ENCODE measurements at places on chromosomes 2 and 18.

DNA sequence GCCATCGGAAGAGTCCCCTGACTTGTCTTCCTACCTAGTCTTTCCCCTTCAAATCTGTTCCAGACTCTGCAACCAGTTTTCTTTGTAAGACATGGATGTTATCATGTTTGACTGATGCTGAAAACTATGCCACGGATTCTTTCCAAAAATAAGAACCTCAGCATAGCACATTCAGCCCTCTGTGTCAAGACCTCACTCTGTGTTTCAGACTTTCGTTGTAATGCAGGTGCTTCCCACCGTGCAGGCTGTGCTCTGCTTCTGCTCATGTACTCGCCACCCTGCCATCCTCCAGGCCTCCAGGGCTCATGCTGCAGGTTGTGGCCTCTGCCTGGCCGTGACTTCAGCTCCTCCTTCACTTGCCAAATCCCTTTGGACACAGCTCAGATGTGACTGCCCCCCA lies 347.0 kb upstream of the RAB12 start:
- no peak for DNase-seq

GRCh38 chr2:112482309-112483041 lies 519 bp downstream of the TTL start:
- no peak for DNase-seq

GRCh38 chr2:29744976-29745375 lies 176.4 kb downstream of the ALK start:
- no peak for DNase-seq

DNA sequence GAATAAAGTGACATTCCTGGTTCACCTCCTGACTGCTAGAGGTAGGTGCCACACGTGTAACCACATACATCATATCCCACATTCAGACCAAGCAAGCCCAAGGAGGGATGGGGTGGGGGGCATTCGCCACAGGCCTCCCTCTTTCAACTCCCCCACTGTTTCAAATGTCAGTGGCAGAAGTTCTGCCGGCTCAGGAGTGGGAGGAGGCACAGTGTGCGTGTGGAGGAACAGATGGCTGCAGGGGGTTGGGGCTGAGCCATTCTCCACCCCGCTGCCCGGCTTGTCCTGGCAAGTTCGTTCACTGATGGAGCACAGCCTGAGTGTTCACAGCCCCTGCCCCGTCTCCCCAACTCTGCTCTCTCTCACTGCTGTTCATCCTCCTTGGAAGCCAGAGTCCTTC lies 75.4 kb upstream of the TANC1 start:
- no peak for DNase-seq

- DNase-seq, result no peak
Observed at GRCh38 chr2:144465749-144466148, 54.2 kb downstream of the ZEB2 start.

DNA sequence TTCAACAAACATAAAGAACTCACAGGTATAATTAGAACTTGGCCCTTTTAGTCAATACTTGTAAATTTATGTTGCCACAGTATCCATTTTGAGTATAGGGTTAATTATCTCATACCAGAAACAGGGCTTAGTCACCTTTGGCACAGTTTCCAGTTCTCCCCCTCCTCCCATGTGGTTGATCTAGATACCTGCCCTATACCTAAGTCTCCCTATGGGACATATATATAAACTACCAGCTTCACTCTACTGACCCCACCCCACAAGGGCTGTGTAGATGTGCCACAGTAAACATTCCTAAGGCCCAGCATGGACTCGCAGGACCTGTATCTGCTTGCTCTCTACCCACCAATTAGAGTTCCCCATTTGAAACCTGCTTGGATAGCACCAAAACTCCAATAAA lies 371.7 kb upstream of the RND3 start:
- DNase-seq, result no peak

- DNase-seq, result peak; percentile 9
Observed at GRCh38 chr2:200681697-200682096, 95.9 kb downstream of the AOX1 start.

- DNase-seq, result peak; percentile 93
Observed at GRCh38 chr2:12317814-12318426, 398.8 kb upstream of the TRIB2 start.

DNA sequence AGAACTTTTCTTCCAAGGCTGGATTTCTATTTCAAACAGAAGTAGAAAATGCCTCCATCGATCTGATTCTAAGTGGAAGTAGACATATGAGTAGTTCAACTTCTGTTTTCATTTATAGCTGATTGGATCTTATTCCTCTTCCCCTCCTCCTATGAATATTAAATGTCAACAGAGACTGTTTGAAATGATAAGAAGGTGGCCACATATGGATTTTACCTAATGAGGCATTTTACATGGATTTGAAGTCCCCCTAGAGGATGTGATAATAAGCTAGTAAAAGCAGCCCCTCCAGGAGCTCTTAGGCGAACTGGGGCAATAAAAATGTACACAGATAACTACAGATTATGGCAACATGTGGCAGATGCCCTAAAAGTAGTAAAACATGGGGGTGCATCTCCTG lies 71.0 kb downstream of the UPP2 start:
- DNase-seq, result no peak

DNA sequence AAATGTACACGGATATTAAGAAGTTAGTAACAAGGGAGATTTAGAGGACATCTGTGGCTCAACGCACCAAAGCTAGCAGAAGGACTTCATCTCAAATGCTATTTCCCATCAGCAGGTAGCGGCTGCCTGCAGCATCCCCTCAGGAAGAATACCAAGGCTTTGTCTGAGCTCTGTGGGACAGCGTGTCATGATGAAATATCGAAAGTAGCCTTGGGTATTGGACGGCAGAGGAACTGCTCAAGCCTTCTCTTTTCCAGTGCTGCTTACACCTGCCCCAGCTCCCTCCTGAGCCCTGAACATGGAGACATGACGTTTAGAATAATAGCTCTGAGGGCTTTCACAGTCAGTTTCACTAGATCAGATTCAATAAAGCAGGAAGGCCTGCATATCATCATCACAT lies 241.6 kb downstream of the SUCLG1 start:
- no peak for DNase-seq

GRCh38 chr2:71859211-71859847 lies 288.3 kb downstream of the CYP26B1 start:
- DNase-seq, result no peak

- DNase-seq, result peak; percentile 75
Observed at GRCh38 chr2:53129851-53130250, 637.8 kb upstream of the CHAC2 start.

GRCh38 chr2:26580151-26580550 lies 61.0 kb downstream of the CIB4 start:
- no peak for DNase-seq

- no peak for DNase-seq
Observed at GRCh38 chr2:172087780-172088244, 2.5 kb downstream of the DLX1 start.

- DNase-seq, result peak; percentile 44
Observed at GRCh38 chr2:110106642-110107041, 9.0 kb downstream of the MALL start.

DNA sequence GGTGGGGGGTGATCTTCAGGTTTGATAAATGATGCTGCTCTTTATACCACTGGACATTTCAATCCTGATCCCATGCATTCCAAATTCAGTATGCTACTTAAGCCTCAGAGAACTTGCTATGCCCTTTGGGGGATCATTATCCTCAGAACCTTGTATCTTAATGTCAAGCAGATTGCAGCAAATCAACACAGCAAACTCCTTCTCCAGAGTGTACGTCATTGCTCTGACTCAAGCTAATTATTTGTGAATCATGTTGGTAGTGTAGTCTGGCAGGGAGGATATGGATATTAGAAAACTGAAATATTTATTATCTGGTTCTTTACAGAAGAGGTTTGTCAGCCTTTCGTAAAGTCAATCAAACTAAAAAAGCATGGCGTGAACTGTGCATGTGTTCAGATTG lies 562.5 kb upstream of the FAM98A start:
- DNase-seq, result no peak

GRCh38 chr2:239730897-239731296 lies 294.2 kb downstream of the NDUFA10 start:
- no peak for DNase-seq

- DNase-seq, result no peak
Observed at GRCh38 chr2:37550190-37550589, 121.3 kb downstream of the CDC42EP3 start.

- DNase-seq, result no peak
Observed at GRCh38 chr2:109647636-109648035, 33.5 kb downstream of the SOWAHC start.

DNA sequence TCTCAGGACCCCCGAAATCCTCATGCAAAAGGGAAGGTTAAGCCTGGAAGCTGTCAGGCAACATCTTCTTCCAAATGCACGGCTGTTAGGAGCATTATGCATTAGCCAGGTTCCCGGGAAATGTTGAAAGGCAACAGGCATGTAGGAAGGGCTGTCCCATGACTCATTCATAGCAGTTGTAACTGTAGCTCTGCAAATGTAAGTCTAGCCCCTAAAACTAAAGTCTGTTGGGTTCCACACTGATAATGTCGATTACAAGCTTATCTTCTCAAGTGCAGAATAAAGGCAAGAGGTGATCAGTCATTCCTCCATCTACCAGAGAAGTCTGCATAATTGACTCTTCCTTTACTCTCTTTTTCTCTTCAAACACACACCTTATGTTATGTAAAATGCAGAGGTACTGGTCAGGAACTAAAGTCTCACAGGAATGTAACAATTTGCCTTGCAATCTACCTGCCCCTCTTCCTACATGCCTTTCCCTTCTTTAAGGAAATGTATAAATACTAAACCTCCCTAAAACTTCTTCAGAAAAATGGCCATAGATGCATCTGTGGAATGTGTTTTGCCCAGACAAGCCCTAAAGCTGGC lies 99.8 kb downstream of the AKAIN1 start:
- no peak for DNase-seq

DNA sequence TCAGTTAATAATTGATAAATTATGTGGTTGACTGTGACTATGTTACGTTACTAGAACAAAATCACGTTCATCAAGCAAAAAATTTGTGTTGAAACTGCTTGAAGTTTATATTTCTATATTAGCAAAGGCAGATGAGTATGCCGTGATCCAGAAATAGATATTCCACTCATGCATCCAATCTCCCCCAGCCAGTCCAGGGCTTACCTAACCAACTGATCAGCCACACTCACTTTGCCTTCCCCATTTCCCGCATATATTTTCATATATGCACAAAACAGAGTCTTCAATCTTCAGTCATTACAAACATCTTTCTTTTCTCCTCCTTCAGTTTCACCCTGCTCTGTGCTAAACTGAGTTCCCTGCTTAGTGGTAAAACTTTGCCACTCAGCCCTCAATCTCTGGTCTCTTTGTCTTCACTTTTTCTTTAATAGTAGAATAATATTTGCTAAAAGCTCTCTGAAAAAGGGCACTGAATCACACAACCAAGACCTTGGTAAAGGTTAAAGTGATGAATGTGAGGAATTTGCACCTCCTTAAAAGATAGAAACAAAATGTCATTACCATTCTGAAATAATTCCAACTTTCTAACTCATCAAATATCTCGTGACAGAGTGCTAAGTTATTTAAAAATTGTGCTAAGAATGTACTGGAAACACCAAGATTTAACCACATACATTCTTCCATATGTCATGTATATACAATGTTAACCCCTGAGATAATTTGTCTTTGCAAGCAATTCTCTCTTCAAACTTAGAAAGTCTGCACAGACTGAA lies 893.2 kb upstream of the CRIM1 start:
- no peak for DNase-seq

GRCh38 chr2:184452907-184453306 lies 145.4 kb upstream of the ZNF804A start:
- DNase-seq, result no peak

- no peak for DNase-seq
Observed at GRCh38 chr2:4122726-4123125, 419.4 kb downstream of the DCDC2C start.

GRCh38 chr18:34219651-34220050 lies 5.1 kb downstream of the NOL4 start:
- DNase-seq, result no peak

Measured in skeletal muscle cell (primary cell).